AG08395 (cell line): ENCODE measurements at places on chromosomes 7 and 10.

- DNase-seq = no peak
Measured at GRCh38 chr7:15068324-15068723, 165.8 kb upstream of the DGKB start.

- DNase-seq = no peak
Measured at GRCh38 chr10:109071539-109071938, 851.8 kb downstream of the XPNPEP1 start.

GRCh38 chr7:47497367-47498096 is 84.4 kb downstream of the TNS3 start:
- no peak for DNase-seq

DNA sequence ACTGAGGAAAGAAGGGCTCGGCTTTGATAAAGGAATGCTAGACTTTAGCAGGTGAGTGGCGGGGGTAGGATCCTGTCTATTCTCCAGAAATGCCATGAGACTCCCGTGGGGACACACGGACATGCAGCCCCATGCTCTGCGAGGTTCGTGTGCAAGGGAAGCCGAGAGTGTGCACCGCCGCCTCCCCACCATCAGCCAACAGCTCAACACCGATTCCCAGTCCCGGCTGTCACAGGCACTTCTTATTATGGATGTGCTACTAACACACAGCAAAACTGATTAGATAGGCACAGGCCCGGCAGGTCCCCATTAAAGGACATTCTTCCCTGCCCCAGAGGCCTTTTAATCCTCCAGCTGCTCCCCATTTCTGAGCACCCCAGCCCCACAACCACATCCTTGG is 154.4 kb downstream of the PRKAG2 start:
- DNase-seq = no peak

GRCh38 chr10:63718421-63718820 is 197.2 kb downstream of the REEP3 start:
- no peak for DNase-seq

DNA sequence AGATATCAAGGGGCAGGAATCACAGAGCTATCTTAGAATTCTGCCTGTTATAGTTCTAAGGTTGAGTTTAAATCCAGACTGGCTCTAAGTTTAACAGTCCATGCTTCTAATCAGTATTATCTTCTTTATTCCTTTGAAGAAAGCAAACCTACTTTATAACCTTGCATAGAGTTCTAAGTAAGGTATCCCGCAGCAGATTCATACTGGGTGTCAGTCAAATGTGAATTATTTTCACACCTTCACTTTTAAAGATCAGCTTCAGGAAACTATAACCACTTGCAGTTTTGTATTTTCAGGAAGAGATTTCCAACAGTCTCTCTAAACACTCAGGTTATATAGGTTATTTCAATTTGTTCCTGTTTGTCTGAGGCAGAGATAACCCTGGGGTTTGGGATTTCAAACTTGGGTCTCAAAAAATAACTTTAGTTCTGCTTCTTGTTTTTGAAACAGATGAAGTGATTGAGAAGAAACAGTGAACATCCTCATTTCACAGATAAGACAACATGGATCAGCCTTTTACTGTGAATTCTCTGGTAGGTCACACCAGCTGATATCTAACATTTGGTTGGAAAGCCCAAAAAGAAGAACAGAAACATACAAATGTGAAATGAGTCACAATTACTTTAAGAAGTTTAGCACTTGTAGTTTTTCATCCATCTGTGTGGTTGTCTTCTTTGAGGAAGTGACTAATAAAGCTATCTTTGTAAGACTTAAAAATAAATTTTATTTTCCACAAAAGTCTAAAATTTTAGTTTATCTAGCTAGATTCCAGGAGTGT is 21.4 kb downstream of the STAMBPL1 start:
- DNase-seq = no peak

DNA sequence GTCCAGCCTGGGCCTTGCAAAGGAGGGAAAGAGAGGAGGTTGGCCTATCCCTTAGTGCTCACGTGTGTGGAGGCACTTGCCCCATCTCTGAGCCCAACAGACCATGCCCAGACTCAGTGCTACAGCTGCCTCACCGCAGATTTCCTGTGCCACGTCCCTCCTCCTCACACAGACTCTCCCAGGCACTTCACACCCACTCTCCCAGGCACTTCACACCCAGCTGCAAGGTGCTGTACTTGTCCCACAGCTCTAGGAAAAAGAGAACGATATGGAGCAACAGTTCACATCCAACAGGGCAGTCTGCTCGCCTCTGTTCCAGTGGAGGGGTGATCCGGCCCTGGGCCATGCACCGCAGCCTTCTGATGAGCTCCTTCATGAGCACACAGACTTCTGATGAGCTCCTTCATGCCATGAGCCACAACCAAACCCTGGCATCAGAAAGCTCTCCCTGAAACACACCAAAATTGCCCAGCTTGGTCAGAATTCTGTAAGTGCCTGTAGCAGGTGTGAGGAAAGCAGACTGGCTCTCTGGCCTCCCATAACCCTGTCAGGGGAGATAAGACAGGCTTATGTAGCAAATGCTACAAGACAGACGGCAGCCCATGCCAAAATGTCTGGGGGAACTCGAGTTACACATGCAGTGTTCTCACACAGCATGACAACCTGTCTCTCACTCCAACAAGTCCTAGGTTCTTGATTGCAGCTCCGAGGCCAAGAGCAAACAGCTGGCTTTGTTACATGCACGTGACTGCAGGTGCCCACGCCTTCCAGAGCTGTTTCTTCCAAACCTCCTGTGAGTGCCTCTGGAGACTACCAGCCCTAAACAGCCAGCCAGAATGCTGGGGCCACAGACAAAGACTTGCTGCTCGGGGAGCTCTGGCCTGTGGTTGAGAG is 348.5 kb downstream of the GRID1 start:
- DNase-seq = no peak

DNA sequence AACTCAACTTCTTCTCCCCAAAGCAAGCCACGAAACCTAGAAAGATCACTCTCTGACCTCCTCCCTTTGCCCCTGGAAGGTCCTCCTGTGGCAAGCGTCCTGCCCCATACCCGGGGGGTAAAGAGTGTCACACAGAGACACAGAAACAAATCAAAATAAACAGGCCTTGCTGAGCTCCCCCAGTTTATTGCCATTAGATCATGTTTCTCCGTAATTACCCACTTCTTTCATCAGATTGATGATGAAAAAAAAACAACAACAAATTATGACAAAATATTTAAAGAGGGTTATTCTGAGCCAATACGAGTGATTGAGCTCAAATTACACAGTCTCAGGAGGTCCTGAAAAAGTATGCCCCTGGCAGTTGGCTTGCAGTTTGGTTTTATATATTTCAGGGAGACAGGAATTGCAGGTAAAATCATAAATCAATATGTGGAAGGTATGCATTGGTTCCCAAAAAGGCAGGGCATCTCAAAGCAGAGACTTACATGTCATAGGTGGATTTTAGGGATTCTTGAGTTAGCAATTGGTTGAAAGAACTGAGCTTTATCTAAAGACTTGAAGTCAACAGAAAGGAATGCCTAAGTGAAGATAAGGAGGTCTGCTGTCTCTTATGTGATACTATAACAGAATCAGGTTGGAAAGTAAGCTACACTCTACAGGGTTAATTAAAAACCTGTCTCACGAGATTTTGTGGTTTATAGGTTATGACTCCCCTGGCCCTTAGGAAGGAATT is 86.2 kb downstream of the APBB1IP start:
- DNase-seq = no peak

DNA sequence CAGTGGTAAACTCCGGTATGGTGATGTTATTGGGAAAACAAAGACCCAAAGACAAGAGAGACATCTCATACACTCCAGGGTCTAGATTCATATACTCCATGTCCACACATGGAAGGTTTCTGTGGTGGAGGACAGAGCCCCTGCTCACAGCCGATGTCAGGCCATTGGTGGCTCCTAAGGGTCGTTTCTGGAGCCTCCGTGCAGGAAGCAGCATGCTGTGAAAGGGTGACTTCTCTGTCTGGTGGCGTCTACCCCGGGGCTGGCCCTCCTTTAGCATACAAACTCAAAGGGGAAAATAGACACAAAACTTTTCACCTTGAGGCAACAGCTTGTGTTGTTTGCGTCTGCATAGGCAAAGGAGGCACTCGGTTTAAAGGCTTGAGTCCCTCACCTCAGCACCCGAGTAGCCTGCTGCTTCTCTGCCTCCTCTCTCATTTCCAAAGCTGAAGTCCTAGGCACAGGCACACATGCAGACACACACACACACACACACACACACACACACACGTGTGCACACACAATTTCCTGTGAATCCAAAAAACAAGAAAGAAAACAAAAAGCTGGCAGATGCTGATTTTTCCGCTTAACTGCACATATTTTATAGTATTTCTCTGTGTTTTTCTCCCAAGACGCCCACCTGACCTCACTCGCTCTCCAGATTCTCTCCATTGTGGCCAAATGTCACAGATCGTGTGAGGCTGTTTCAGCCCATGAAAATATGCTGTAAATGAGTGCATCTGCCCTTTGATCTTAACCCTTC is 601.4 kb upstream of the MGMT start:
- DNase-seq = no peak

GRCh38 chr7:120064565-120064964 is 208.4 kb upstream of the KCND2 start:
- no peak for DNase-seq

- no peak for DNase-seq
Measured at GRCh38 chr7:73742753-73743641, 4.4 kb upstream of the ABHD11 start.

GRCh38 chr7:39355664-39356063 is 210.5 kb upstream of the YAE1 start:
- DNase-seq = no peak

GRCh38 chr7:21912931-21913780 is 32.5 kb downstream of the CDCA7L start:
- DNase-seq = no peak

- DNase-seq = no peak
Measured at GRCh38 chr7:138460176-138460648, at the start of gene TRIM24. TRIM24 (plus strand) TSS chr7:138460259; CDS start chr7:138460549, 290 bp downstream.

DNA sequence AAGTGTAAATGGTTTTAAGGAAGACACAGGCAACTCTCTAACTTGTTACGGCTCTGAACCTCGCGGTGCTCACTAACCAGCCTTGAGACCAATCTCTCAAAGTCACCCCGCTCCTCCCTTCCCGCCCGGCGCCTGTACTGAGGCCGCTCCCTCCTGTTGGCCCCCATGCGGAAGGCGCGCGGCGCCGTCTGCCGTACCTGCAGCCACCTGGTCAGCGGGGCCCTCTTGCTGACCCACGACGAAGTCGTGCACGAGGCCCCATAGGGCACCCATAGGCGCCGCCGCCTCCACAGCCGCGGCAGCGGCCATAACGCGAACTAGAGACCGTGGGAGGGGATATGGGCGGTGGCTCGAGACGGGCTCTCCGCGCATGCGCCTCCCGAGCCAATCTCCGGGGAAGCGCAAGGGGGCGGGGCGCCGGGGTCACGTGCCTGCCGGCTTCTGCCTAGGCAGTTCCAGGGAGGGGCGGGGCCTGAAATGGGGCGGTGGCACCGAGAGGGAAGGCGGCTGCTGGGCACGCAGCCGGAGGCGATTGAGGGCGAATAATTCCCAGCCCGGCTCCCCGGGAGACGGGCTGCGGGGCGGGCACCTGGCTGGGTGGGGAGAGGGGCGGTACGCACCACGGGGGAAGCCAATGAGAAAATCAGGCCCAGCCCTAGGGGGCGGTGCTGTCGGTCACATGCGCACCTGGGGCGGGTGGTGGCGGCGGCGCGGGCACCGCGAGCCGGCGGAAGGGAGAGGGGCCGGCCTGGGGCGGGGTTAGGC is at the start of gene MMS19:
Gene MMS19 (minus strand): TSS at position 347 of the 765 bp plus-strand sequence. CDS start 38 bp downstream, at position 309.
- peak; percentile 100 for DNase-seq

DNA sequence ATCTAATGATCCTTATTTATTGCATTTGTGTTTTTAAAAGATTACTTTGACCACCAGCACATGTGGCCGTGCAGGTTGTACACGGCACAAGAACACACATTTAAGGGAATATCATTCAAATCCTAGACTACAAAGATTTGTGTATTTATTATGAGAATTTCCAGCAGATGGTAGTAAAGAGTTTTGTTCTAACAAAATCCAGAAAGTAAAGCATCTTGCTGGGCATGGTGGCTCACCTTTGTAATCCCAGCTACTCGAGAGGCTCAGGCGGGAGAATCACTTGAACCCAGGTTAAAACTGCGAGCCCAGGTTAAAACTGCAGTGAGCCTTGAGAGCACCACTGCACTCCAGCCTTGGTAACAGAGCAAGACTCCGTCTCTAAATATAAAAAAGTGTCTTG is 31.5 kb downstream of the MACROH2A2 start:
- no peak for DNase-seq

DNA sequence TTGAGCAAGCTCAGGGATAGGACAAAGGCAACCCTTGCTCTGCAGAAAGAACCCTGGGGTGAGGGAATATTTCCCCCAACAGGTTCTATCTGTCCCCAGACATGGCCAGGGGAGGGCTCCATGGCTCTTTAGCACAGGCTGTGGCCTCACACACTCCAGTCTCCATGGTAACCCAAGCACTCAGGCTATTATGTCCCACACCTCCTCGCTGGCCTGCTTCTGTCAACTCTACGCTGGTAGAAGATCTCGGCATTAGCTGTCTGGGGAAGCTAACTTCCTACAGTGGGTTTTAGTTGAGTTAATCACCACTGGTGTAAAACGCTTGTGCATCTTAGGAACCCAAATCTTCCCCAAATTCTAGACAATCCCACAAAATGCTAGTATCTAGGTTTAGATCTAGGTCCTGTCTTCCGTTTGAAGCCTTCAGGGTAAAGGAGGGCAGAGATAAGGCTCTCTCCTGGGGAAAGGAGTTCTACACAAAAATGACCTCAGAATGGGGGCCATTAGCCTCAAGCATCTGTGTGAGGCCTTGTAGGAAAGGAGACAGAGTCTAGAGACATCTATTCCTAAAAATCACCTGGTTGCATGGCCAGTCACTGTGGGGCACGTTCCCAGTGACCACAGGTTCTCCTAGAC is 36.7 kb upstream of the SLIT1 start:
- DNase-seq = no peak

GRCh38 chr10:101311185-101312066 is 42.5 kb upstream of the BTRC start:
- no peak for DNase-seq

- DNase-seq = peak; percentile 17
Measured at GRCh38 chr10:10533437-10533836, 484.2 kb upstream of the CELF2 start.

DNA sequence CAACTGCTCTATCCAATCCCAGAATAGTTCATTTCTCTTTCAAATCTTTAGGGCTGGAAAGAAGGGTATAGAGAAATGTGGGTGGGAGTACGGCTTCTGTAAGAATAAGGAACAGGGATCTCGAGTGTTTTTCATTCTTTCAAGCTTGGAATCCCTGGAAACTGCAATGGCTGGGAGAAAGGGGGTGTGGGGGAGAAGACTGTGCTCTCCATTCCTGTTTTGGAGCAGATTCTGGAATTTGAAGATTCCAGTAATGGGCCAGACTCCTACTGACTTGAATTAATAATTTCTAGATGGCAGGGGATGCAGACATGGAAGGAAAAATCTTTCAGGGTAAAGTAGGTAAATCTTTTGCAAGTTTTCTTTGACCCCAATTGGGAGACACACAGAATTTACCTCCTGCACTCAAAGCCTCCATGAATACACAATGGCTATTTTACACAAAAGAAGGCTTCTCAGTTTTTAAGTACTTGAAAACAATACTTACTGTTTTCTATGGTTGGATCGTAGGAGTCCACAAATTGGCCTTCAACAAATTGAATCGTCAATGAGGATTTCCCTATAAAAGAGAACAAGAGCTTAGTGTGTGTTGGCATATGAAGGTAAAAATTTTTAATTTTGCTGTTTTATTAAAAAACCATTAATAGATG is 29.1 kb downstream of the RHEB start:
- DNase-seq = no peak
